ENCODE measurements at places on chromosomes 11 and 22.

DNA sequence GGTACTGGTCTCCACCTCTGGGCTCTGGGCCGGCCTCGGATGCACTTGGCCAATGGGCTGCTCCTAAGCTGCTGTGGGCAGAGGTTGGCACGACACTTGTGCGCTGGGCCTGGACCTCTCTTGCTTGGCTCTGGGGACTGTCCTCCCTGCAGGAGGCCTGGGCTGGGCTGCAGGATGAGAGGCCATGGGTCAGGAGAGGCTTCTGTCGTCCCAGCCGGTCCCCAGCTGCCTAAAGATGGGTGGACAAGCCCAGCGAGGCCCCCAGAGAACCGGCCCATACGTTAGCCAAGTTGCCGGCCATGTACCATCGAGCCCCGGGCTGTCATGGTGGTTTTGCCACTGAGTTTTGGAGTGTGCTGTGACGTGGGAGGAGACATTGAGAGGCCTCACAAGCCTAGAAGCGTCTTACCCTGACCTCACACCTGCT lies 1.6 kb upstream of the CCDC188 start:
- no peak for DNase-seq

DNA sequence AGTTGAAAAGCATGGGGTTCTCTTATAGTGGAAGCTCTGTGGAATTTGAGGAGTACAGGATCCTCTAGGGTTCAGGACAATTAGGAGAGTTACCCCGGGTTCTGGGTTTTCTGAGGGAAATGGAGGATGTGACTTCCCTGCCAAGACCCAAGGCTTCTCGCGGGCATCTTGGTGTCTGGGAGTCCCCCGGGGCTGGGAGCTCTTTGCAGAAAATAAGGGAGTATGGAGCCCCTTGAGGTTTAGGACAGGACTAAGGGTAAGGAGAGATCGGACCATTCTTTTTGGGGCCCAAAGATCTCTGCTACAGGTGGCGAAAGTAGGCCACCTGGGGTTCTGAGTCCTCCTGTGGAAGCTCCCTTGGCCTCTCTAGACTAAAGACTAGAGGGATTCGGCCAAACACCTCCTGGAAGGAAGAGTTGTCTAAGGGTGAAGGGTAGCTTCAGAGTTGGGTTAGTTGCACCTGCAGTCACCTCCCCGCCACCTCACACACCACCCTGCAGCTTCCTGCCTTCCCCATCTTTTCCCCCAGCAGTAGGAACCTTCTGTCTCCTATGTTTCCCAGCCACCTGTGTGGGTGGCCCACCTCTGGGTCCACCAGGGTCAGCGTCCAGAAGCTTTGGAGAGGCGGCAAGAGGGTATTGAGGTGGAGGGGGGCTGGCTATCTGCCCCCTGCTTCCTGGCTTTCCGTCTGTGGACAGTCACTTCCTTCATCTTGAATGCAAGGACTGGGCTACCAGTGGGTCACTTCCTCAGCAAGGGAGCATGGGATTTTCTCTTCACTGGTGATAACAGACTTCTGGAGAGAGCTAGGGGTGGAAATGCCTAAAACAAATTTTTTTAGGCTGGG lies 908 bp downstream of the LIMK2 start:
- DNase-seq: no peak

DNA sequence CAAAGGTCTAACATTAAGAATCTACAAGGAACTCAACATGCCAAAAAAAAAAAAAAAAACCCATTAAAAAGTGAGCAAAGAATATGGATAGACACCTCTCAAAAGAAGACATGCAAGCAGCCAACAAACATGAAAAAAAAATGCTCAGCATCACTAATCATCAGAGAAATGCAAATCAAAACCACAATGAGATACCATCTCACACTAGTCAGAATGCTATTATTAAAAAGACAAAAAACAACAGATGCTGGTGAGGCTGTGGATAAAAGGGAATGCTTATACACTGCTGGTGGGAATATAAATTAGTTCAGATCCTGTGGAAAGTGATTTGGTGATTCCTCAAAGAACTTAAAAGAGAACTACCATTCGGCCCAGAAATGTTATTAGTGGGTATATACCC lies 257.7 kb upstream of the PLET1 start:
- DNase-seq: no peak

- DNase-seq: no peak
Observed at GRCh38 chr22:23562186-23562585, 17.9 kb downstream of the IGLL1 start.

DNA sequence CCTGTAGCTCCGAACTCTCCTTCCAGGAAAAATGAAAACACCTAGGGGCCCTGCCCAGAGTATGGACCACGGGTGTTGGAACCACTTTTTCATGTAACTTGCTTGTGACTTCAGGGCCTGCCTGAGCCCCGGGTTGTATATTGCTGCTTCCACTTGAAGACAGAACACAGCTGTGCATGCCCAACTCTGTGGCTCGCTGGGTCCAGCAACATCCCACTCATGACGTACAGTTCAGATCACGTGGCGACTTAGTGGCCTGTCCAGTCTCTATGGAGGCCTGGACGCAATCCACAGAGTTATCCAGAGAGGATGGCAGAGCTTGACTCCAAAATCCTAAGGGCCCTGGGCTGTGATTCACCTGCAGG lies 6.8 kb downstream of the C11orf21 start:
- no peak for DNase-seq

GRCh38 chr11:31812383-31813381 lies 1.6 kb upstream of the PAX6 start:
- no peak for DNase-seq

DNA sequence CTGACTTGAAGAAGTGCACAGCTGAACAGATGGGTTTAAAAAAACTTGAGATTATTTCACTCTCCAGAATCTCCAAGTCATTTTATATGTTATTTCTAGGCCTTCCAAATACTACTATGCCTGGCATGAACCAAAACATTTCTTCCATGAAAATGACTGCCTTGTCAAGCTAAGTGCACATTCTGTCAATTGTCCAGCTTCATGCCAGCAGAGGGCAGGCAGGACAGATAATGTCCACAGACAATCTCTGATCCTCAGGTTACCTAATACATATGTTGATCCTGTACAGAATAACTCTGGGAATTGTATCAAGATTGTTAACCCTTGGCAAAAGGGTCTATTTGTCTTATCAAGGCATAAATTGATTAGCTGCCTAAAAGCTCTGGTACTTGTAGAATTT lies 229.5 kb downstream of the AASDHPPT start:
- no peak for DNase-seq

GRCh38 chr11:57763568-57763967 lies 2.0 kb downstream of the CTNND1 start:
- DNase-seq: peak; percentile 55
